ENCODE measurements at places on chromosomes 2 and 18. TPM values are rescaled to one million over a fixed set of nuclear protein-coding genes. Genes with fewer than 3 reads are reported as not detected.

- DNase-seq = no peak
Observed at GRCh38 chr2:183224948-183225347, 100.7 kb downstream of the NUP35 start.

GRCh38 chr2:216217904-216218260 is 108.7 kb downstream of the XRCC5 start:
- no peak for DNase-seq

- DNase-seq = no peak
Observed at GRCh38 chr2:209771474-209772289, at the start of gene UNC80. Gene UNC80, plus strand, starts transcription at chr2:209771832. Its CDS starts 241 bp downstream, at chr2:209772073.

GRCh38 chr18:47260924-47261701 is 9.7 kb upstream of the SKOR2 start:
- no peak for DNase-seq

DNA sequence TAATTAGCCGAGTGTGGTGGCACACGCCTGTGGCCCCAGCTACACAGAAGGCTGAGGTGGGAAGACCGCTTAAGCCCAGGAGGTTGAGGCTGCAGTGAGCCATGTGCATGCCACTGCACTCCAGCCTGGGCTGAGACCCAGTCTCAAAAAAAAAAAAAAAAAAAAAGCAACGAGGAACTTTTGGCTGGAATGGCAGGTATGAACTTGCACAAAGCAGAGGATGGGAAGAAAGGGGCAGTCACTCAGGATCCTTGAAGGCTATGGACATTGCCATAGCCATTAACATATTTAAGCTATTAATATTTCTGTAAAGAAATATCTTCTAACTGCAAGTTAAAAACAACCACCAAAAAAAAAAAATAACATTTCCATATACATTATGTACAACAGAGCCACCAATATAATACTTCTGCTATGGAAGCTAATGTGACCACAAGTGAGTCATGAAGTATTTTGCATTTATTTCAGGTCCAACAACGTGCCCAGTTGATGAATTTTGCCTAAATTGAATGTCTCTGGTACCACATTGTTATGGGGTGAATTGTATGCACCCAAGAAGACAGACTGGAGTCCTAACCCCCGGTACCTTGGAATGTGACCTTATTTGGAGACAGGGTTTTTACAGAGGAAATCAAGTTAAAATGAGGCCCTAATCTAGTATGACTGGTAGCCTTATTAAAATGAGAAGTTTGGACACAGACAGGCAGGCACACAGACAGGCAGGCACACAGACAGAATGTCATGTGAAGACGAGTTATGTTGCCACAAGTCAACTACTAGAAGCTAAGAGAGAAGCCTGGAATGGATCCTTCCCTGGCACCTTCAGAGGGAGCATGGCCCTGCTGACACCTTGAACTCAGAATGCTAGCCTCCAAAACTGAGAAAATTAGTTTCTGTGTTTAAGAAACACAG is 102.8 kb downstream of the RBMS1 start:
- DNase-seq = no peak

GRCh38 chr18:9951022-9951859 is 37.4 kb downstream of the VAPA start:
- peak; percentile 27 for DNase-seq

DNA sequence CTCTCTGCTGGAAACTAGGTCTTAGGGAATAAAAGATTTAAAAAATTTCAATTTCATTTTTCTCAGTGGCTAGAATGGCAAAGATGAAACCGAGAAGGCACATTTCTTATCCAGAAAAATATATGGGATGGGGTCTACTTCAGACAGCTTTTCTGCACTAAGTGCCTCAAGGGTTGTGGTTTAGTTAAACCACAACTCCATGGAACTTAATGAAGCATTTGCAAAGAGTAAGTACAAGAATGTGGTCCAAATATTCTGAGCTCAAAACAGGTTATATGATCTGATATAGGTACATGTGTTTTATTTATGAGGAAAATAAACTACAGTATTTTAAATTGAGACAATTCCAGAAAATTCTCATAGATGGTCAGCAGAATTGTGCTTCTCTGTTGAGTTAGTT is 101.8 kb upstream of the FZD5 start:
- DNase-seq = no peak

DNA sequence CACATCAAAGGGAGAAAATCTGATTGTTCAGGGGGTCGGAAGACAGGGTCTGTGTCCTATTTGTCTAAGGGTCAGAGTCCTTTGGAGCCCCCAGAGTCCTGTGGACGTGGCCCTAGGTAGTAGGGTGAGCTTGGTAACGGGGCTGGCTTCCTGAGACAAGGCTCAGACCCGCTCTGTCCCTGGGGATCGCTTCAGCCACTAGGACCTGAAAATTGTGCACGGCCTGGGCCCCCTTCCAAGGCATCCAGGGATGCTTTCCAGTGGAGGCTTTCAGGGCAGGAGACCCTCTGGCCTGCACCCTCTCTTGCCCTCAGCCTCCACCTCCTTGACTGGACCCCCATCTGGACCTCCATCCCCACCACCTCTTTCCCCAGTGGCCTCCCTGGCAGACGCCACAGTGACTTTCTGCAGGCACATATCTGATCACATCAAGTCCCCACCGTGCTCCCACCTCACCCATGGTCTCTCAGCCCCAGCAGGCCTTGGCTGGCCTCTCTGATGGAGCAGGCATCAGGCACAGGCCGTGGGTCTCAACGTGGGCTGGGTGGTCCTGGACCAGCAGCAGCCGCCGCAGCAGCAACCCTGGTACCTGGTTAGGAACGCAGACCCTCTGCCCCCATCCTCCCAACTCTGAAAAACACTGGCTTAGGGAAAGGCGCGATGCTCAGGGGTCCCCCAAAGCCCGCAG is 3.8 kb downstream of the PROC start:
- DNase-seq = no peak

- DNase-seq = no peak
Observed at GRCh38 chr2:221137385-221137784, 434.7 kb downstream of the EPHA4 start.

DNA sequence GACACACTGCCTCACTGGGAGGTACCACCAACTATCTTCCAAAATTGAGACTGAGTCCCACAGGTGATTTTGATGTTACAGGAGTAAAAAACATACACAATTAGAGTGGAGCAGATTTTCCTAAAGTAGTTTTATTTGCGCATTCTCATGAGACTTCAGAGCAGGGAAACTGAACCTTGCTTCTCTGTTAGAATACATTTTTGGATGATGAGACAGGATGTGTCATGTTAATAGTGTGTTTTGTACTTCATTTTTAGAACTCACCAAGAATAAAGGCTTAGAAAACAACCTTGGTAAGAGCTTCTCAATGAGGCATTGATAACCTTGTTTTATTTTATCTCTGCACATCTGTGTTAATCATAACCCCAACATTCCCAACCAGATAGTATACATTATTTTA is 310.2 kb upstream of the GALNT5 start:
- no peak for DNase-seq

The EMILIN1 gene
- 7.3 TPM for total RNA-seq

DNA sequence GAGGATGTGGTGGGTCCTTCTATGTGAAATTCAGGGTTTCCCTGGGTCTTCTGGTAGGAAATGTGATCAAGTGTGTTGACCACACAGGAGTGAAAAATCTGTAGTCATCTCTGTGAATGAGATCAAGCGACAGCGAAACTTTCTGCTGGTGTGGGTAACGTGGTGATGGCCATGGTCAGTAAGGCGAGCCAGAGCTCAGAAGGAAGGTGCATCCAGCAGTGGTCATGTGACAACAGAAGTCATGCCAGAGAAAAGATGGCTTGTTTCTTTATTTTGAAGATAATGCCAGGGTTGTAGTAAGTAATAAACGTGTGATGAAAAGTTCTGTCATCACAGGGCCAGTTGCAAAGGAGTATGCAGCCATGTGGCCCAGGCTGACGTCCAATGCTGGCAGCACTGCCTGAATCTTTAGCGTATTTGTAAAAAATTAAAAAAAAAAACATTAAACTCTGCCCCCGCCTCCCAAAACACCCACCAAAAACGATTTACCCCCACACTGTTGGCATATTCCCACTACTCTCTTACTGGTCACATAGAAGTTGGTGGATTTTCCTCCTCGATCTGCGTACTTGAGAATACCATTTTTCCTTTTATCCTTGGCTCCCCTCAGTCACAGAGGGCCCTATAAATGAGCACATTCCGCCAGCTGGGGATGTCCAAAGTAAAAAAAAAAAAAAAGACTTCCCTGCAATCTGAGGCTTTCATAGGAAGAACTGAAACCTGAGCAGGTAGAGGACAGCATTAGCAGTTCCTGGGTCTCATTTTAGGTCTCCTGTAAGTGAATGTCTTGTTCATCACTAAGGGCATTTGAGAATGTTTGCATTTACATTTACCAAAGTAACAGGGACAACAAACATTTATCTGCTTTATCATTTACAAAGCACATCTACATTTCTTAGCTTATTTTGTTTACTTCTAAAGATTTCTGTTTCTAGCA is 70.6 kb downstream of the SLC4A3 start:
- DNase-seq = no peak

GRCh38 chr2:66477135-66477842 is 42.4 kb downstream of the MEIS1 start:
- DNase-seq = no peak

GRCh38 chr2:33529771-33530481 is 53.5 kb downstream of the RASGRP3 start:
- no peak for DNase-seq

The MC5R gene
- total RNA-seq = not detected

The ARL4C gene
- 30.0 TPM for total RNA-seq

- DNase-seq = no peak
Observed at GRCh38 chr18:49226243-49227000, 234.0 kb downstream of the DYM start.

GRCh38 chr2:36125702-36126101 is 229.9 kb upstream of the CRIM1 start:
- DNase-seq = no peak

The ZEB2 gene
- 28.2 TPM for total RNA-seq

The DNAJC5G gene
- 0.47 TPM for total RNA-seq

The KCNE4 gene
- 1.2 TPM for total RNA-seq

The SERPINB3 gene
- total RNA-seq = not detected

The ZBTB7C gene
- 0.06 TPM for total RNA-seq

The ACADL gene
- total RNA-seq = 0.05 TPM

DNA sequence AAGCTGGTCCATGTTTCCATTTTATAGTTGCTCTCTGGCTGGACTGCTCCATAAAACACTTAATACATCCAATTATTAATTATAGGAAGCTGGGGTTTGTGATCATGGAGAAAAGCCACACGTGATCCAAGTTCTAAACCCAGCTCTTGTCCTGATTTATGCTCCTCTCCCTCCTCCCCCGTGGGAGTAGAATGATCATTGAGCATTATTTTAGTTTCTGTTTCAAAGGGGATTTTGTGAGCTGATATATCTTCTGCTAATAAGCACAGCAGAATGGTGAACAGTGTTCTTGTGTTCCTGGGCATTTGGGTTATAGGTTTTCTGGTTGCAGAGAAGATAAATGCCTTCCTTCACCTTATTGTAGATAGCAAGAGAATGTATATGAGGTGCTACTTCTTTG is 135.7 kb upstream of the TMEM200C start:
- DNase-seq = no peak

The TDRD15 gene
- not detected for total RNA-seq

The CROCC2 gene
- total RNA-seq = not detected

DNA sequence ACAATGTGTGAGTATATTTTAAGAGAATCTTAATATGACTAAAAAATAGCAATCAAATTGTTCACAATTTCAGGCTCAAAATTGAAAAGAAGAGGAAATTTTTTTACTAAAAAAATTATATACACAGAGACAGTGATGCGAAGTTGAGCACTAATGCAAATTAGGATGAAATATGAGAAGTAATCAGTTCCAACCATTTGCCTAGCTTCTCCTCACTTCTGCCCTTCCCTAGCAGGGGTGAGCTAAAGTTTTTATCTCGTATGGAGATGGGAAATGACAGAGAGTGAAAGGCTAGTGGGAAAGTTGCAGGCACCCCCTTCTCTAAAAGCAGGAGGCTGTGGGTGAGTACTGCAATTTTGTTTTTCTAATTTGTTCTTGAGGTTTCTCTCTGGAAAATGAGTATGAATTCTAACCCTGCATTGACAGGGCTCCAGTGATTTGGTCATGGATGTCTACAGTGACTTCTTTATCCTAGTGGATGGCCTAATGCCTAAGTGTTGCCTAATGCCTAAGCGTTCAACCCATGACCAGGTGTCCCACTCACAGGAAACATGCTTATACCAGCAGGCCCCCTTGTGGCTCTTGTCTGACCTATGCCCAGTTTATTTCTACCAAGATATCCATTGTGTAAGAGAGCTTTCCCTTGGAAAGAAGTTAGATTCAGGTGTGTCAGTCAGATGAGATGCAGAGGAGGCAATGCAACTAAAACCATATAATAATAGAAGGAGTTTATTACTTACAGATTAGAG is 78.0 kb upstream of the HNMT start:
- DNase-seq = no peak

DNA sequence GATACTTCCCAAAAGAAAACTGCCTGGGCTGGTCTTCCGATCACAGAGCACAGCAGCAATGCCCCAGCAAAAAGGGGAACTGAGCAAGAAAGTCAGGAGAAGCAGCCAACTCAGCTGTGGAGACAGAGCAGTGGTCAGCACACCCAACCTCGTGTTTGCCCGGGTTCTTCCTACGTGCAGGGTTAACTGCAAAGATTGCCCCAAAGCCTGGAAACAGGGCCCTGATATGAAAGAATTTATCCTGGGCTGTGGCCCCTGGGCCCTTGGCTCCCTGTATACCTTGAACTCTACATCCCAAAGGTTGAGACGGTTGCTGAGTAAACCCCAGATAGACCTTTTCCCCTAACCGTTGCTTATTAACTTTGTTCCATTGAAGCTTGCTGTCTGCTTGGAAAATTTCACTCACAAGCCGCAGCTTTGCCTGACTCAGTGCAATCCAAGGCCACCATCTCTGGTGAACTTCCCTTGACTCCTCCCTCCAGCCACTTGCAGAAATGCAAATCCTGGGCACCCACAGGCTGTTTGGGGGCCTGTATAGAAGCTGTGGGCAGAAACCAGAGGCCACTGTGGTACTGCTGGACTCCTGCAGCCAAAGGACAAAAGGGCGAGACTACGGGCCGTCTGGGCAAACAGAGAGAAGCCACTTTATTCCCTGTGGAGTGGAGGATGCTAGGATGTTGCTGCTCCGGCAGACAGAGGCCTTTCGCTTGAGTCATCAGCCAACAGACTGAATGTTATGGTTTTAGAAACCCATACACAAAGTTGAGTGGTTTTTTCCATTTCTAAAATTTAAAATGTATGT is 18.2 kb downstream of the NRP2 start:
- DNase-seq = no peak

DNA sequence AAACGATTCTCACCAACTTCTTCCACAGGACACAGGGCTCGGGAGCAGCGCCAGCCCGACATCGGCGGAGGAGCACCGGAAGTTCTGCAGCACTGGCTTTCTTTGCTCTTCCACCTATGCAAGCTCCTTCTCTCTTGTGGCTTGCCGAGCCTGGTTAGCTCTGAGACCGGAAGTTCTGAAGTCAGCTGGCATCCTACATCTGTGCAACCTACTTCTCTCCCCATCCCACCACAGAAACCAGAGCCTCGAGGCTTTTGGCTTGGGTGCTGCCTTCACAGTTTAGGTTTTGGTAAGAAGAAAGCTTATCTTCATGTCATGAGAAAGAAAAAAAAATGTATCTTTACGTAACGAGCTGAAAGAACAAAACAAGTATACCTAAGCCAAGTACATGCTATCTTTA is 111.7 kb downstream of the ANKRD44 start:
- no peak for DNase-seq

Data from glomerular endothelial cell (primary cell).